ENCODE measurements at places on chromosomes 4 and X.

DNA sequence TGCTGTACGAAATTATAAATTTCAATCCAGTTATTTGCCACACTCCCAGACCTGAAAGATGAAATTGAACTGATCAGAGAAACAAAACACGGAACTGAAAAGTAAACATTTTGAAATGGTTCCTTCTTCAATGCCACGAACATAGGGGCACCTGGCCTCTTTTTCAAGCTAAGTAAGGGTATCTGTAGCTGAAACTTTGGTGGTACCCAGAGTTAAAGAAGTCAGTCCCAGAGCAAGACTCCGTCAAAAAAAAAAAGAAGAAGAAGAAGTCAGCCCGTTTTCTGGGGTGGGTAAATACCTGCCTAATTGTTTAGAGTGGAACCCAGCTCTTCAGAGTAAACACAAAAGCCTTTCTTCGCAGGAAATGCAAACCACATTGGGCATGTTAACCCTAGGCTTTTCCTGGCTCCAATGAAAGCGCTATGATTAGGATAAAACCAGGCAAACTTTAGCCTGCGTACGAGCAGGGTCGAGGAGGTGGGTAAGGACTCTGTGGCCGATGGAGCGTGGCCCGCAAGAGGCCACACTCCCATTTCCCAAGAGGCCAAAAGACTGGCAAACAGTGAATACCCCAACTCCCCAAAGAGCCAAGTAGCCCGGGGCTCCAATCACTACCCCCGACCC is 1.3 kb downstream of the ANTXR2 start:
- H3K27me3 ChIP-seq, result no peaks in the 10 kb centered on the region
- peaks cover 65% of the 10 kb centered on the region for H3K4me1 ChIP-seq
- H3K4me3 ChIP-seq, result peak overlapping the region; percentile 89
- H3K27ac ChIP-seq, result peak overlapping the region; percentile 84
- H3K36me3 ChIP-seq, result no peaks in the 10 kb centered on the region

- no peak overlapping the region for H3K4me3 ChIP-seq
- H3K27me3 ChIP-seq, result no peaks in the 10 kb centered on the region
- H3K27ac ChIP-seq, result no peak overlapping the region
- H3K4me1 ChIP-seq, result peaks cover 16% of the 10 kb centered on the region
- H3K36me3 ChIP-seq, result no peaks in the 10 kb centered on the region
Measured at GRCh38 chr4:81562093-81562492, 90.4 kb upstream of the RASGEF1B start.

GRCh38 chrX:21934414-21934813 is 6.1 kb upstream of the SMS start:
- H3K4me3 ChIP-seq, result no peak overlapping the region
- no peak for DNase-seq
- H3K27me3 ChIP-seq, result no peaks in the 10 kb centered on the region
- H3K27ac ChIP-seq, result no peak overlapping the region

DNA sequence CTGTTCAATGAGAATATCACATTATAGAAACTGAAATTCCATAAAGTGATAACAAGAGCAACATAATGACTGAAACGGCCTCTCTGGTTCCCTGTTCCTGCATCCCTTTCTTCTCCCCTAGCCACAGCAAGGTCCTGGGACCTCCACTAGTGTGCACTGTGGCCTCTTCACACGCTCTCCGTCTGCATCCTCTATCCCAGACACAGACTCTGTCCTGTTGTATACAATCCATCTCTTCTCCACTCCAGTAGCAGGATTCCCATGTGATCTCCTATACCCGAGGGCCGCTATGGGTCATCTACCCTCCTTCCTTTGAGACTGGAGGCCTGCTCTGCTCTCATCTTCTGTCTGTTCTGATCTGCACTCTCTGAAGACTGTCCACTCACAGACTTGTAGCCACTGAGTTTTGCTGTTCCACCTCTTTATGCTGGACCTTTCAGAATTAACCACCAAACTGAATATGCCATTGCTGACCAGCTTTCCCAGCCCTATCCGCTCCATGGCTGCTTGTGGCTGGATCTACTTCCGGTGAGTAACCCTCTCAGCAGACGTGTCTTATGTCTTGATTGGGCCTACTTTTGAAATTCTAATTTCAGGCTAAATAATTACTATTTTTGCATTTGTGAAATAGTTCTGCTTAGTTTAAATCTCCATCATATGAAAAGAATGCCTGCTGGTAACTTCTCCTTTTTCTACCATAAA is 105.1 kb upstream of the NAP1L5 start:
- H3K27ac ChIP-seq, result no peak overlapping the region
- H3K4me1 ChIP-seq, result peaks cover 16% of the 10 kb centered on the region
- H3K36me3 ChIP-seq, result peaks cover 3% of the 10 kb centered on the region
- H3K27me3 ChIP-seq, result no peaks in the 10 kb centered on the region
- DNase-seq, result no peak

DNA sequence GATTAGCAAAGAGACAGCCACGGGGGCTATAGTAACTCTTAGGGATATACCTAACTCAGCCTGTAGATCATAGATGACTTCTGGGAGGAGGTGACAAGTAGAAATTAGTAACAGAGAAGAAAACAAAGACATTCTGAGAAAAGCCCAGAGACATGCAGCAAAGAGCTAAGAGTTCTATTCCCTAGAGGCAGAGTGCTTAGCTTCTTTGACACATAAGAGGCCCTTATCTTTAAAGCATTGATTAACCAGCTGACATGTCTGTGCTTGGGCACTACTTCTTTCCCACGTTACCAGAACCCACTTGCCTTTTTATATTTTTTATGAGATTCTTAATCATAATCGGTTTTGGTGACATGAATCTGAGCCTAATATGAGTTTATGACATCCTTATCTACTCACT is 179.5 kb downstream of the GABRB1 start:
- no peaks in the 10 kb centered on the region for H3K36me3 ChIP-seq
- H3K27me3 ChIP-seq, result no peaks in the 10 kb centered on the region
- H3K4me1 ChIP-seq, result no peaks in the 10 kb centered on the region
- H3K4me3 ChIP-seq, result no peak overlapping the region
- H3K27ac ChIP-seq, result no peak overlapping the region
- DNase-seq, result no peak

GRCh38 chrX:105527759-105528158 is 294.6 kb upstream of the NRK start:
- H3K4me1 ChIP-seq, result no peaks in the 10 kb centered on the region
- DNase-seq, result no peak
- no peak overlapping the region for H3K4me3 ChIP-seq
- H3K36me3 ChIP-seq, result no peaks in the 10 kb centered on the region

DNA sequence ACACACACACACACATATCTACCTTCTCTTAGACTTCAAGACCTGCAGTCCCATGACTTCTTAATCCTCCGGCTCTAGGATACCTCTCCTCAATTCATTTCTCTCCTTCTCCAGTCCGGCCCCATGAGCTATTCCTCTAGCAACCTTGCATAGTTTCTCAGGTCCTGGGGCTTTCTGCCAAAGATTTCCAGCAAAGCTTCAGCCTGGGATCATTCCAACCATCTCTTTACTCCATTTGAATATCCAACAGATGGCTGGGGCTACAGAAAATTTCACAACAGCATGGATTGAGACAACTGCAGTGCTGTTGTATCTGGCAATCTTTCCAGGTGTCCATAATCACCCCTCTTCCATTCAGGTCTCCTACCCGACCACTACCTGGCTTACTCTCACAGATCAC is 184.1 kb downstream of the DCHS2 start:
- H3K27me3 ChIP-seq, result no peaks in the 10 kb centered on the region
- no peak for DNase-seq
- H3K36me3 ChIP-seq, result no peaks in the 10 kb centered on the region
- H3K4me1 ChIP-seq, result no peaks in the 10 kb centered on the region
- H3K4me3 ChIP-seq, result no peak overlapping the region

DNA sequence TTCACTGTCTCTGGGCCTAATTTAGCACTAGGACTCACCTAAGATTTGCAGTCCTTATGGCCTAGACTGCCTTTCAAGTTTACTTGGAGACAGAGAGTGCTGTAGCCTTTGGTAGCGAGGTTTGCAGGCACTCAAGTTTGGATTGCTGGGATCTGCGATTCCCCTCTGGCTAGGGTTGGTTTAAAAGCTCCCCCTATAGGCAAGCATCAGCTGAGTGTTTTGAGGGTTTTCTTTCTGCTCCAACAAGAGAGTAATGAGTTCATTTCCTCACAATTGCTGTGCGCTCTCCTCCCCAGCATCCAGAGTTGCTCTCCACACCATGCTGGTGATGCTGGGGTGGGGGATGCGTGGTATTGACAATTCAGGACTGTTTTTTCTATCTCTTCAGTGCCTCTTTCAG is 206.9 kb downstream of the GLUD2 start:
- peak; percentile 13 for DNase-seq
- H3K4me3 ChIP-seq, result no peak overlapping the region
- H3K27me3 ChIP-seq, result no peaks in the 10 kb centered on the region

DNA sequence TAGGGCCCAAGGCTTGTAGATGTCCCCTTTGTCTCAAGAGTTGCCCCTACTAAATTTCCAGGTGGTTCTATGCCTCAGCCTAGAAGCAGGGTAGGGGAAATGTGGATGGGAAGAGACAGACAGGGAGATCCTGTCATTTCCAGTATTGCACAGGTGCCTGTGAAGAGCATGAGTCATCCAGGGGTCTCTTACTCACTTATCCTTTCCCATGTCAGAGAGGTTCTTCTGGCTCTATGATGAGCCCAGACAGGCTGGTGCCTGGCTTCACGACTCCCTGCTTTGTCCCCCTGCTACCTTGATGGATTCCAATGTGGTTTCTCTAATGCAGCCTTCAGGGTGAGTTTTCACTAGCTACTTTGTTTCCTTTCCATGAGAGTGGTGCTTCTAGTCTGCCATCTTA is 35.2 kb upstream of the DDX60 start:
- H3K4me1 ChIP-seq, result no peaks in the 10 kb centered on the region
- no peak for DNase-seq
- no peaks in the 10 kb centered on the region for H3K36me3 ChIP-seq
- H3K27me3 ChIP-seq, result no peaks in the 10 kb centered on the region
- H3K4me3 ChIP-seq, result no peak overlapping the region

DNA sequence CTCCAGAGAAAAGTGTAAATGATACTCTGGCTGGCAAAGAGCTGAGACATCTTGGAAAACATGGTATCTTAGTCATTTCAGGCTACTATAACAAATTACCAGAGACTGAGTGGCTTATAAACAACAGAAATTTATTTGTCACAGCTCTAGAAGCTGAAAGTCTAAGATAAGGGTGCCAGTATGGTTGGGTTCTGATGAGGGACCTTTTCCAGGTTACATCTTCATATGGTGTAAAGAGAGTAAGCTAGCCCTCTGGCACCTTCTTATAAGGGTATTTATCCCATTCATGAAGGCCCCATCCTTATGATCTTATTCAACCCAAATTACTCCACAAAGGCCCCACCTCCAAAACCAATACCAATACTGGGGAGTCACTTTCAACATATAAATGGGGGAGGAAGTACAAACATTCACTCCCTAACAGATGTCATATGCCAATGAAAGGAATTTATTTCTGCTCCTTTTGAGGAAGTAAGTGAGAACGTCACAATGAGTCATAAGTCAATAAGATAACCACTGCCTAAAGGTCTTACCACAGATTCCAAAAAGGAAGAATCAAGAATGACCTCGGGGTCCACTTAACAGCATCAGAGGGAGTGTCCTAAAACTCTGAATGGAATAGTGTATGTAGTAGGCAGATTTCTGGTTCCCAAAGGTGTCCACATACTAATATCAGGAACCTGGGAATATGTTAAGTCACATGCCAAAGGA is 246.6 kb downstream of the OPHN1 start:
- no peaks in the 10 kb centered on the region for H3K27me3 ChIP-seq
- H3K4me3 ChIP-seq, result no peak overlapping the region
- H3K36me3 ChIP-seq, result no peaks in the 10 kb centered on the region
- no peaks in the 10 kb centered on the region for H3K4me1 ChIP-seq
- peak; percentile 24 for DNase-seq

DNA sequence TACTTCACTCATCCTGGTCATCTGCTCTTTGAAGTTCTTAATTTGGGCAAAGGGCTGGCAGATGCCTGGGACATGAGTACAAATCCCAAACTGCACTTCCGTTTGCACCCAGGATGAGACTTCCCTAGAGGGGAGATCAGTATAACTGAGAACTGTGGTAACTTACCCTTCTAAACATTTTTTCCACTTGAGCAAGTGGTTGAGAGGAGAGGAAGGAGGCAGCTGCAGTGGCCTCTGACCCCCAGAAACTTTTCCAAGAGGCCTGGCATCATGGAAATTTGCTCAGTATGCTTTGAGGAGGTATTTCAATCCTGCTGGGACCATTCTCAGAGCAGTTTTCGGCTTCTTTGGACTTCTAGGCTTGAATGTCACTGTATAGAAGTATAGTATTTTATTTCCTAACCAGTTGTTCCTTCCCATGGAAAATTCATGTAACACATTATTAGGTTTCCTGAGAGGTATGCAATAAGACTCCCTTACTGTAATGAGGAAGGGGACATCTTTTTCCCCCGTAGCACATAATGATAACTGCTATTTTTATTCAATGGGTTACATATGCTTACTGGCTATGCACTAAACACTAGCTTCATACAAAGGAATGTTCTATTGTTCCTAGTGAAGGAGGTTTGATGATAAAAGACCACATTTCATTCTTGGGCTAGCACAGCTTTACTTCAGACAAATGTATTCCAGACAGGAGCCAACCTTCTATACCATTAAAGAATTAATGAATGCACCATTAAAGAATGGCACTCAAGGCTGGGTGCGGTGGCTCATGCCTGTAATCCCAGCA is 129.3 kb downstream of the SHROOM3 start:
- H3K27me3 ChIP-seq, result no peaks in the 10 kb centered on the region
- H3K4me1 ChIP-seq, result peaks cover 24% of the 10 kb centered on the region
- no peak for DNase-seq
- no peak overlapping the region for H3K4me3 ChIP-seq

- no peak overlapping the region for H3K27ac ChIP-seq
- DNase-seq, result peak; percentile 35
- no peaks in the 10 kb centered on the region for H3K36me3 ChIP-seq
Measured at GRCh38 chrX:153521034-153521433, 3.6 kb downstream of the ATP2B3 start.
